ENCODE measurements at places on chromosomes 5 and 9.
A peak's percentile ranks its signal among the peaks of the same experiment; 100 is the strongest.

DNA sequence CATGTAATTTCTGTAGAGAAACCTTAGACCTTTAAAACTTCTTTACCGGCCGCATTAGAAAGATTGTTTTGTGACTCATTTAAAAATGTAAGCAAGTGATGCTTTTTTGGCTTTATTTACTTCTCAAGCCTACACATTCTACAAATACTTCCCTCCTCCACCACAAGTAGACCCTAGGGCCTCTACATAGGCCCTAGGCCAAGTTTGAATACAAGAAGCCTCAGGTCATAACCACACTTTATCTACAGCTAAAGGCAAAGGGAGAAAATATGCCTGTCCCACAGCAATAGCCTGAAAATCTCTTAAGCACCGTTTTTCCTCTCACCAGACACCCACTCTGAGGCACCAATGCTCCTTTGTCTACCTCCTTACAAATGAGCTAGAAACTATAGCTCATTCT, 53.9 kb downstream of the CSNK1A1 start:
- no peak for DNase-seq
- peak overlapping the region; percentile 35 for H3K27ac ChIP-seq
- no peaks in the 10 kb centered on the region for H3K27me3 ChIP-seq
- H3K4me1 ChIP-seq = no peaks in the 10 kb centered on the region

- H3K36me3 ChIP-seq = no peaks in the 10 kb centered on the region
- H3K27me3 ChIP-seq = no peaks in the 10 kb centered on the region
- no peak overlapping the region for H3K27ac ChIP-seq
- no peak for DNase-seq
- H3K4me1 ChIP-seq = no peaks in the 10 kb centered on the region
These were observed 779.3 kb downstream of the CDH9 start for GRCh38 chr5:26259081-26259480.

DNA sequence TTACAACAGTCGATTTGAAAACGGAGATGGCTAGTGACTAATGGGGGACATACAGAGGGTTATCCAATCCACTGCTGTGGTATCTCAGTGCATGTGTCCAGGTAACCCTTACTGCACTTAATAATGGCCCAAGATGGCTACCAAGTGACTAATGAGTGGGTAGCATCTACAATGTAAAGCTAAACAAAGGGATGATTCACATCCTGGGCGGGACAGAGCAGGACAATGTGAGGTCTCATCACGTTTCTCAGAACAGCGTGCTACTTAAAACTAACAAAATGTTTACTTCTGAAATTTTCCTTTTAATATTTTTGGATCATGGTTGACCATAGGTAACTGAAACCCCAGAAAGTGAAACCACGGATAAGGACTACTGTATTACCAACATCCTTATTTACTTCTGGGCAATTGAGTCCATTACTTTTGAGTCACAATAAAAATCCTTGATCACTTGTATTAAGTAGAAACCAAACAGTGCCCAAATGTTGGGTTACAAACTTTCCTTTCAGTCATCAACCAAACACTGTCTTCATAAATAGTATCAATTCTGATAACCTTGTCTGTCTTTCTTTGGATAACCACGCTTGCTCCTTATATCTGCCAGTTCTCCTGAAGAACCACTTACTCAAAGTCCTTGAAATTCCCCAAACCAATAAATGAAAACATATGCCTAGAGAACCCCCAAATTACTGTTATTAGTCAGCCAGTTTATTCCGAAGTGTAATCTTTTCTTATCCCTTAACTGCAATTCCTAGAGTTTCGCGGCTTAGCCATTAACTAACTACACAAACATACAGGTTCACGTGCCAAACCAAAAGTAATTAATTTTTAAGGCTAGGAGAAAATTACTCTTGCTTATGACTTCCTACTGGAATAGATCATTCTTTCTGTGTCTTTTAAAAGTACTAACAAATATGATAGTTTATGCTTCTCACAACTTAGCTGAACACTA, 59.7 kb downstream of the ELL2 start:
- H3K27me3 ChIP-seq = no peaks in the 10 kb centered on the region
- H3K4me1 ChIP-seq = peaks cover 10% of the 10 kb centered on the region
- no peak for DNase-seq
- no peak overlapping the region for H3K27ac ChIP-seq

GRCh38 chr5:154783774-154784460, 28.7 kb downstream of the LARP1 start:
- H3K4me3 ChIP-seq = no peak overlapping the region
- H3K36me3 ChIP-seq = peaks cover 17% of the 10 kb centered on the region
- peaks cover 74% of the 10 kb centered on the region for H3K4me1 ChIP-seq
- no peaks in the 10 kb centered on the region for H3K27me3 ChIP-seq
- no peak for DNase-seq

DNA sequence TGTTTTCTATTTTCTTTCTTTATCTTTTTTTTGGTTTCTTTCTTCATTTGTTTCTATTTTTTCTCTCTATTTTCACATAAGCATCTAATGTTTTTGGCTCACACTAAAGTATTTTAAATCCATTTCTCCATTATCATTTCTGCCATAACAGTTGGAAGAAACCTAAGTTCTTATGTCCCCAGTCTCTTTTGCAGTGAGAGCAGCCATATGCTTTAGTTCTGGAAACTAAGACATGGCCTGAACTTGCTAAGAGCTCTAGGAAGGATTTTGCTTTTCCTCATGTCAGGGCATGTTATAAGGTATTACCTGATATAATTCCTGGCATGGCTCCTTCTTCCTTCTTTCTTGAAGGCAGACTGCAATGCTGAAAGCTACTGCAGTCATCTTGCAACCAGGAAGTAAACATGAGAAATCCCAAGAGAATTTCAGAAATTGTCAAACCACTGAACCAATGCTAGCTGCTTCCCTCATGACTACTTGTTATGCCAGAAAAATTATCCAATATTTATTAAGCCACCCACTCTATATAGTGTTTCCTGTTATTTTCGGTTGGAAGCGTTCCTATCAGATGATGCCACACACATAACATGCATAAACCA, 171.1 kb downstream of the TAF11L14 start:
- H3K4me3 ChIP-seq = no peak overlapping the region
- no peaks in the 10 kb centered on the region for H3K36me3 ChIP-seq
- no peaks in the 10 kb centered on the region for H3K27me3 ChIP-seq
- no peaks in the 10 kb centered on the region for H3K4me1 ChIP-seq
- DNase-seq = no peak
- no peak overlapping the region for H3K27ac ChIP-seq

GRCh38 chr9:93536874-93537273, 39.5 kb upstream of the PHF2 start:
- no peak overlapping the region for H3K27ac ChIP-seq
- H3K27me3 ChIP-seq = no peaks in the 10 kb centered on the region
- no peaks in the 10 kb centered on the region for H3K4me1 ChIP-seq
- H3K4me3 ChIP-seq = no peak overlapping the region
- no peak for DNase-seq

Data from activated CD8-positive, alpha-beta T cell treated with anti-CD3 and anti-CD28 coated beads, Interleukin-2, amount 10 ng/mL, durations not matched to agents 7 days and 5 days (primary cell).